ENCODE measurements at places on chromosomes 6 and 20.

- DNase-seq: peak; percentile 27
These were observed 109.6 kb upstream of the TRAF3IP2 start for GRCh38 chr6:111715321-111715720.

- no peak for DNase-seq
These were observed 34.9 kb upstream of the LOC128125822 start for GRCh38 chr6:63537201-63537958.

DNA sequence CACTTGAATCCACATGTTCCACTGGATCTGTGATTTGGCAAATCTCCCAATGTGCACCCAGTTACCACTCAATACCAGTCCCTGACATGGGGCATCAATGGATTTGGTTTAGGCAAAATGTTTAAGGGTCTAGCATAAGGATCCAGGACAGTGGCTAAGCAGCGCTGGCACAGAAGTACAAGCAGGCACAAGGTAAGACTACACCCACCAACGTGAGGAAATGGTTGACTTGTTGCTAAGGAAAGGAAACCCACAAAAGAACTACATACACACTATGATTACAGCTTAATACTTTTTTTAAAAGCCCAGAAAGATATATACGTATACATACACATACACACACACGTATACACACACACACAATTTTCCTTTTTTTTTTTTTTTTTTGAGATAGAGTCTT is 79.0 kb downstream of the DNAAF9 start:
- DNase-seq: no peak

DNA sequence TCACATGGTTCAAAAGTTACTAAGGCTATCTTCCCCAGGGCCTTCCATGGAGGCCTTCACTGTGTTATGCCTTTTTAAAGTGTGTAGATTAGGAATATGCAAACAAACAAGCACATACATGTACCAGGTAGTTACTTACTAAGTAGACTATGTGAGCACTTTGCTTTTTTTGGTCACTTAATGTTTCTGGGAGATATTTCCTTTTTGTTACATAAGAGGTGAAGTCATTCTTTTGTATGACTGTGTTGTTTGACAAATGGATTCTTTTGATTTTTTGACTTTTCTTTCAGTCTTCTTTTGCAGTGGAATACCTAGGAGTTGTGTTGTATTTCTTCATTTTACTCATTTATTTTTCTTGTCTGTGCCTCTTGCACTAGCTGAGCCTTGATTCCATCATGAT is 39.6 kb upstream of the BCAS1 start:
- DNase-seq: no peak

DNA sequence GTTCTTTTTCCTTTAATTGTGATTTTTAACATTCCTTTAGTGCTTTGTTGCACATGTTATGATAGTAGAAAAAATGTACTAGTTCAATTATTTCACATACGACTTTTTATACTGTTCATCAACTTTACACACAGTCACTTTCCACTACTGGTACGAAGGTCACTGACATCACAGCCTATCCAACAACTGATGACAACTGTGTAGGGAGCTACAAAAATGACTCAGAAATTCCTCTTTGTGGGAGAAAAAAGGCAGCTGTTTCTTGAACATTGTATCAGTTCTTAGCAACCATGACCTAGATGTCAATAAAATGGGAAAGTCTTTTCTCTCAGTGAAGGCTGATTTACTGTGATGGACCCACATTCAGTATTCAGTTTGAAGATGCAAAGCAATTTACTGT is 7.0 kb upstream of the ID4 start:
- DNase-seq: no peak

GRCh38 chr20:53402233-53403005 is 191.2 kb downstream of the ZNF217 start:
- peak; percentile 8 for DNase-seq

DNA sequence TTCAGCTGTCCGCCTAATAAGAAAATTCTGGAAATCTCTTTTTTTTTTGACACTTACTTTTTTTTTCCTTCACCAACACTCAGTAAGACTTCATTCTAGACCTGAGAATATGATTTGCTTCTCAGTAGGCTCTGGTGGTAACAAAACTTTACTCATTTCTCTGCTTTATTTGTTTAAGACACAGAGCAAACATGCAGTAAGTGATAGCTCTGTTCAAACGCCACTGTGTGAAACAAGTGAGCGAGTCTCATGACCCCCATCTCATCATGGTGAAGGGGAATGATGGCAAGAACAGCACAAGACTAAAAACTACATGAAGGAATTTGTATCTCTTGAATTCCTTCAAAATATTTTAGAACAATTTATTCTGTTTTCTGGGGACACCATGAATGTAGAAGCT is 541.6 kb upstream of the POU3F2 start:
- no peak for DNase-seq

- no peak for DNase-seq
These were observed 111.1 kb downstream of the FOXA2 start for GRCh38 chr20:22473293-22473692.
